Activated effector memory CD4-positive, alpha-beta T cell treated with Interleukin-2 at 50 U/mL for 16 hours (primary cell): ENCODE measurements at places on chromosomes 7 and 10.

- no peak for DNase-seq
Observed at GRCh38 chr7:35866186-35866585, 65.3 kb downstream of the SEPTIN7 start.

DNA sequence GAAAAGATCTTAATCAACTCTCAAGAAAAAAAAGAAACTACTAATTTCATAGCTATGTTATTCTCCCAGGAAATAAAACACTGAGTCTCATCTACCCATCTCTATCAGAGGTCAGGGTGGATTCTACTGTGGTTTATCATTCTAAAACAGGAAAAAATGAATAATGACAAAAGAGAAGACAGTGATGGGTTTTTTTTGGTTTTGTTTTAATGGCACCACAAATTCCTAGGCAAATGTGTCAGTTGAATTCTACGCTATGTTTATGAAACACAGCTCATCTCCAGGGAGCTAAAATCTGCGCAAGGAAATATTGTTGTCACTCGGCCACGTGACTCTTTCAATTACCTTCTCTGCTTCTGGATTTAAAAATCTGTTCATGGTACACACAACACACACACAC lies 393.4 kb upstream of the SORCS1 start:
- no peak for DNase-seq

DNA sequence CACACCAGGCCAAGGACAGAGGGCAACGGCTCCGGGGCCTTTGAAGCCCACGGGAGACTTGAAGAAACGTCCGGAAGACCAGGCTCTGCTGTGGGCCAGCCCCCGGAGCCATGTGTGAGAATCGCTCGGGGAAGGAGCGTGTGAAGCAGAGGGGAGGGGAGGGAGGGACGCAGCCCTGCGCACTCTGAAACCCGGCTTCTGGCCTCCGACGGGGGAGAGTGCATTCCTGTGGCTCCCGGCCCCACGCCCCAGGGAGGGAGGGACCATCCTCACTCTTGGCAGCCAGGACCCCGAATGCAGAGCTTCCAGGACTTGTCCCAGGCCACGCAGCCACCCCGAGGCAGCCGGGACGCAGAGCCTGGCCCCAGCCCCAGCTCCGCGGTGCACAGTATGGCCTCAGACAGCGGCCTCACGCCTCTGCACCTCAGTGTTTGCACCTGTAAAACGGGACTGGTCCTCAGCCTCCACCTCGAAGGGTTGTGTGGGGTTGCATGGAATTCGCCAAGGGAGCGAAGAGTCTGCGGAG lies 67.4 kb downstream of the PDGFA start:
- no peak for DNase-seq

GRCh38 chr7:816751-817671 lies 15.3 kb upstream of the SUN1 start:
- DNase-seq, result peak; percentile 18
